ENCODE measurements at places on chromosomes 4 and X.

- DNase-seq = no peak
Measured at GRCh38 chr4:13481569-13481968, 2.6 kb downstream of the RAB28 start.

- no peak for DNase-seq
Measured at GRCh38 chr4:175090116-175090515, 172.0 kb downstream of the ADAM29 start.

DNA sequence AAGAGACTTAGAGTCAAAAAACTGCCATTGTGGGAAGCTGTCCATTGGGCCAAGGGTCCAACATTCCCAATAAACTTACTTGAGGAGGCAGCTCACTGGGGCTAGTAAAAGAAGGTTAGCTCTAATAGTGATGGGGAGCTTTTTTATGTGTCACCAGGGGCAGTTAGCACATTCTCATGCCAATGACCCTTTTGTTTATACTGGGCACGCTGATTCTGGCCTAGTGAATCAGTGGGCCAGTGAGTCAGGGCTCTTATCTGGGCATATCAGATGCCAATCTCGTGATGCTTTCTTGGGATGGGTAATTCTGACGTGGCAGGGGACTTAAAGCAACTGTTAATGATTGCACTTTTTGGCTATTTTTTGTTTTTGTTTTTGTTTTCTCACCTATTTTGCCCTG, 27.8 kb downstream of the TCEAL1 start:
- DNase-seq = no peak

DNA sequence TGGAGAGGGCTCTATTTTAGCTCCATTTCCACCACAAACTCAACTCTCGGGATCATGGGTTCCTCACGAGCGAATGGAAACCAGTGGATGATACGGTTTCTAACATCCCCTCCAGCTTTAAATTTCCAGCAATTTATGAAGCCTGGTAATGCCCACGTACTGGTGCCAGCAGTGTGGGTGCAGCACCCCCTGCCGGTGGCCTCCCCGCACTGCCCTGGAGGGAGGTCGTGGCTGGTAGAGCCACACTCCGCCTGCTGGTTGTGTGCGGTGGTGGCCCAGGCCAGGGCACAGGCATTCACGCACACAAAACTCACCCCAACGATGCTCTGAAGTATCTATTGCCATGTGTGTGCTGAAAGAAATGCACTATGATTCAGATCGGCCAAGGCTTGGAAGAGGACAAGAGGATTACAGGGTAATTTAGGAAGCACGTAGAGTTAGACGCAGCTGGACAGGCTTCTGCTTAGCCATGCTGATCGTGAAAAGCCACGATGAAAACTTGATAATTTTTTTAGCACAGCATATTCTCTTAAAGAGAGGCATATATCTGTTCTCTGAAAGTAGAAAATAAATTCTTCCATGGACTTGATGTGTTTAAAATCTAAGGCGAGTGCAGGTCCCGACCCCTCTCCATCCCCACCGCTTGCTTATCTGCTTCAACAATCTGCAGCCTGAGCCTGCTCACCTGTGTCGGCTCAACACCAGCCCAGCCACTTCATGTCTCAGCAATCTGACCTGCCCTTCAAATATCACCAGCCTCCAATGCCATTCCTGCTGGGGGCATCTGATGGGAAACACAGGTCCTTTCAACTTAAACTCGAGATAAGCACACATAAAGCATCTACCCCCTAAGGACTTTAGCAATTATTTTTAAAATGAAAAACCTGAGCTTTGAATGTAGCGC, 59.1 kb downstream of the SCD5 start:
- DNase-seq = no peak

DNA sequence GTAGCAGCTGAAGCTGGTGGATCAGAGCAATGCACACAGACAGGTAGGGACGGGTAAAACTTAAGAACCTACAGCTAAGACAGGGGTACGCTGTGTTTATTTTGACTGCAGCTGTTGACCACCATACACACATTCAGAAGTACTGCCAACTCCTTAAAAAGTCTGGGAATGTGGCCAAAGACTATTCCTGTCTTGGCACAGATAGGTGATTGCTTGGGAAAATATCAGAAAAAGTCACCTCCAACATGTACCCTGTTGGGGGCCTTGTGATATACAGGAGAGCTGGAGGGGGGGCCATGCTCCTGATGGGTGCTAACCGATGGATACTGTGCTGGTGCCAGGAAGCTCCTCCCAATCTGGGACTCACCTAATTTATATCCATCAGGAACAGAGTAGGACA, 121.2 kb downstream of the VCX2 start:
- no peak for DNase-seq

Data from NCI-H2107 (cell line).